ENCODE measurements at places on chromosomes 6 and 20.

DNA sequence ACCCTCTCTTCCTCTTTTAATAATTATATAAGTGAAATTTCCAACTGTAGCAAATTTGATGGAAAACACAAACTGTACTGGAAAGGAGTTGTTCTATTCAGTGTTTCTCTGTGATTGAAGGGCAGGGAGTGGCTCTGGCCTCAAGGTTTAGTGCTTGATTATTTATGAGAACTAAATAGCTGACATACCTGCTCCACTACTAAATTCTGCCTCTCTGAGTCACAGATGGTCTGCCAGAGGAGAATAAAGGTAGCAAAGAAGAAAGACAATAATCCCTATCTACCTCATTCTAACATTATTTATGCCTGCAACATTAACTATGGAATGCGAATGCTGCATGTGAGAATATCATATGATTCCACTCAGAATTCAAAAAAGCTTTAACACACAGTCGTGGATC, 9.3 kb downstream of the BMP5 start:
- no peak for DNase-seq

DNA sequence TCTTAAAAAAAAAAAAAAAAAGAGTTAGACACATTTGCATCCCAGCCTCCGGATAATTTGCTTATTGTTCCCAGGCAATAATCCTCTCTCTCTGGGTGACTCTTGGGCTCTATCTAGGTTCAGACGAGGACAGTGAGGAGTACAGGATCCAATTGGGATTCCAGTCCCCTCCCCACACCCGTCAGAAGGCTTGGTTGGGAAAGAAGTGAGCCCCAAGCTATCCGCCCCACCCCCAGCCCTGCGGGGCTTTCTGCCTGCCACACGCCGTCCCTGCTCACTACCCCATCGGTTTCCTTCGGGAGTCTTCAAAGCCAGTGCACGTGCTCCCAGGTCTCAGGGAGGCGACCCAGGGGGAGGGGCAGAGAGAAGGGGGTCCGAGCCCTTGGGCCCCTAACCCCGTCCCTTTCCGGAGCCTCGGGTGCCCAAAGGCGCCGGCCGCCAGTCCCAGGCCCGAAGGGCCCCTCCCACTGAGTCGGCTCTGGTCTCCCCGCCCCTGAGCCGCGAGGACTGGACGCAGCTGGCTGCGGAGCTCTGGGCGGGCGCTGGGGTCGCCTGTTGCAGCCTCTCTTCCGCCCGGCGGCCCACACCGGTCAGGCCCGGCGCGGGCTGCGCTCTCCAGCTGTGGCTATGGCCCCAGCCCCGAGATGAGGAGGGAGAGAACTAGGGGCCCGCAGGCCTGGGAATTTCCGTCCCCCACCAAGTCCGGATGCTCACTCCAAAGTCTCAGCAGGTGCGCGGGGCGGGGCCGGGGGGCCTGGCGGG, 2.5 kb downstream of the MYMX start:
- DNase-seq: no peak

- DNase-seq: no peak
Measured at GRCh38 chr6:132132924-132133639, 181.9 kb upstream of the CCN2 start.

DNA sequence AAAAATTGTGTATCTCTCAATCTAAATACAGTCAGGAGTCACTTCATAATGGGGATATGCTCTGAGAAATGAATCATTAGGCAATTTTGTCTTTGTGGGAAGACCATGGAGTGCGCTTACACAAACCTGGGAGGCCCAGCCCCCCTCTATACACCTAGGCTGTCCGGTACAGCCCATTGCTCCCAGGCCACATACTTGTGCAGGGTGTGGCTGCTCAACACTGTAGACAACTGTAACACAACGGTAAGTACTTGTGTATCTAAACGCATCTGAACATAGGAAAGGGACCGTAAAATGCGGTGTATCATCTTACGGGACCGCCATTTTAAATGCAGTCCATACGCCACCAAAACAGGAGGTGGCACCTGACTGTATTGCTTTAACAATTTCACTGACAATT, 58.0 kb upstream of the FRMD1 start:
- no peak for DNase-seq

DNA sequence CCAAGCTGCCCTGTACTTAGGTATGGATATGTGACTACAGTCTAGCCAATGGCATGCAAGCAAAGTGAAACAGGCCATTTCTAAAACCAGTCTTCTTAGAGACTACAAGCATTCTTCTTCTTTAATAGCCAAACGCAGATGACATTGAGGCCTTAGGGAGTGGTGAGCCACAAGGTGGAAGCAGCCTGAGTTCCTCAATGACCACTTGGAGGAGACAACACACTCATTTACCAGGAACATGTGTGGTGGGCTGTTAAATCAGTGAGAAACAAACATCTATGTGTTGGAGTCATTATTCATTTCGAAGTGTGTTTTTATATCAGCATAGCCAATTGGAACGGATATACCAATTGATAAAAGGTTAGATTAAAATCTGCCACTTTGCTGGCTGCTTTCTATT, 122.0 kb downstream of the GFRAL start:
- no peak for DNase-seq

DNA sequence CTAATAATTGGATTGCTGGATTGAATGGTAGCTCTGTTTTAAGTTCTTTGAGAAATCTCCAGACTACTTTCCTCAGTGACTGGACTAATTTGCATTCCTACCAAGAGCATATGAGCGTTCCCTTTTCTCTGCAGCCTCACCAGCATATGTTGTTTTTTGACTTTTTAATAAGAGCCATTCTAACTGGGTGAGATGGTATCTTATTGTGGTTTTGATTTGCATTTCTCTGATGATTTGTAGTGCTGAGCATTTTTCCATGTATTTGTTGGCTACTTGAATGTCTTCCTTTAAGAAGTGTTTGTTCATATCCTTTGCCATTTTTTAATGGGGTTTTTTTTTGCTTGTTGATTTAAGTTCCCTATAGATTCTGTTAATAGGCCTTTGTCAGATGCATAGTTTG, 94.7 kb upstream of the AHI1 start:
- DNase-seq: no peak

DNA sequence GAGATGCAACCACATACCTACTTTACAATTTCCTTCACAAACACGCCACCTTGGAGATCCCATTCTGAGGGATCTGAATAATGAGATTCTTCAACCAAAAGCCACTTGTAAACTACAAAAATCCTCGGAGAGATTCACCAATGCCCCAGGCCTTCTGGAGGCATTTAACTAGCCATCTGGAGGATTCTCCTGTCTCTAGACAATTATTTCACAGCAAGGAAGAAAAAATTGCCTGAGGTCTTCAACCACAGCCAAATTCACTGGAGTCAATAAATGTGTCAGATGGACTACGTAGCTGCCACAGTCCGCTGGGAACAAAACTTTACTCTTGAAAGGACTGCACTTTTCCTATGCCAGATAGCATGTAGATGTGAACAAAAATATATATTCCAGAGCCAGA, 19.0 kb upstream of the DCDC2 start:
- DNase-seq: no peak

- no peak for DNase-seq
Measured at GRCh38 chr20:14915356-14915755, 577.9 kb upstream of the FLRT3 start.

DNA sequence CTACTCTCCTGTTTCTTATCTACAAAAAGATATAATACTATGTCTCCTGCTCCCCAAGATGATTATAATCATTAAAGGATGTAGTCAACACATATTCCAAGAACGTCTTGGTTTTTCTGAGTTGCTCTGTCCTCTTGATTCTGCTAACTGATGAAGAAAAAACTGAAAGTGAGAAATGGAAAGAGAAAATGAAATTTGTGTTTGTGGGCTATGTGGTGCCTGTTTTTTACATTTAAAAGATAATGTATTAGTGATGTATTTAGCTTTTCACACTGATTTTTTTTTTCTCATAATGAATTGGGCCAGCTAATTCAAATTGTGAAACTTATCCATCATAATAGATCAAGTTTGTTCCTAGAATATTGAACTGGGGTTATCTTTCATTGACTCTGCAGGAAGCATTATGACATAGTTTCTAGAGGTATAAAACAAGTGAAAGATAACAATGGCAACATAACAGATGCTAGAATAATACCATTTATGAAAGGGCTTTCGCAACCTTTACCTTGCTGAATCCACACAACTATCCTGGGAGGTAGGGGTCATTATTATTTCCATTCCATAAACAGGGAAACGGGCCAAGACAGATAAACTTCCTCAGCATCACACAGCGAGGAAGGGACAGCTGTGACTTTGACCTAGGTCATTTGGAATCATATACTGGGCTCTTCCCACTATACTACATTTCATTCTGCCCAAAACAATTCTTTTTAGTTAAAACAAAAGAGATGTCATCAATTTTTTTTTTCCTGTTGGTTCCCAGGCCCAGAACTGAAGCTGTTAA, 336.7 kb downstream of the GJA1 start:
- no peak for DNase-seq

DNA sequence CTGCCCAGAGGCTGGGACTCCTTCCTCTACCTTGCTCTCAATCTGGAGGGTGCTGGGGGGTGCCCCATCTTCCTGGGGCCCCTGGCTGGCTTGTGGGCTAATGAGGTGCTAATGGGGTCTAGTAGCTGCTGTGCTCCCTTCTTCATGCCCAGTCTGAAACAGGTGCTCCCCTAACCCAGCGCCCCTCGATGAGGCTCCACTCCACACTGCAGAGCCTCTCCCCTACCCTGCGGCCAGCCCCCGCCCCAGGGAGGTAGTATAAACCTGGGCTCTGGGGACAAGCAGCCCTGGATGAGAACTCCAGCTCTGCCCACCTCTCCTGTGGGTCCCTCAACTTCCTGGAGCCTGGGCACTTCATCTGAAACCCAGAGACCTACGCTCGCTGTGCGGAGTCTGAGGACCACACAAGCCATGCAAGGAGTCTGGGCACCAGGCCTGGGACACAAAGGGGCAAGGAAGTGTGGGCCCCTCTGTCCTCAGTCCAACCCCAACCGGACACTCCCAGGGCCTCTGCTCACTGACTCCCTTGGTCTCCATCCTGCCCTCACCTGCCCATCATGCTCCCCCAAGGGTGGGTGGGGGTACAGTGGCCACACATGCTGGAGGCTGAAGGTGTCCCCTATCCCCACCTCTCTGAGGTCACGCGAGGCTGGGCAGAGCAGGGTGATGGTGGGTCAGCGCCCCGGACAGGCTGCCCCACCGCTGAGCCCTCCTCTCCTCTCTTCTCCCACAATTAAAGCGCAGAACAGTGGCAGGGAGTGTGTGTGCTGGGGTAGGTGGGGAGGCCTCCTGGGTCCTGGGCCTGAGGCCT, 6.1 kb downstream of the RPL10A start:
- DNase-seq: no peak

DNA sequence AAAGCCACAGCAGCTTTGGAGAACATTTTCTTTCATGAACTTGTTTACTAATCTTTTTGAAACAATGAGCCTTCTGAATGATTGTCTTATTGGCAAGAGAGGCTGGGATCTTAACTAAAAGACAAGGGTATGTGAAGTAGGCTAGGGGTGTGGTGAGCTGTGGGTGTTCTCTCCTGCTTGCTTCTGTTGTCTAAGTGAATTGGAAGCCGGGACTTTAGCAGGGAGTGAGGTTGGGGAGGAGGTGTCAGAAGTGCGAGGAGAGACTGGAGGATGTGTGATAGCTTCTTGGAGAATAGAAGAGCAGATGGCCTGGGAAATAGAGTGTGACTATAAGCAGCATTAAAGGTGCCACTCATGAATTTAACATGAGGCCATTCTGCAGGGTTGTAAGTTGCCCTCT, 562.8 kb downstream of the UTRN start:
- DNase-seq: no peak

- DNase-seq: no peak
Measured at GRCh38 chr6:14799928-14800327, 445.9 kb upstream of the JARID2 start.

GRCh38 chr20:13174402-13174801, 46.7 kb upstream of the ISM1 start:
- no peak for DNase-seq

GRCh38 chr20:48357714-48358113, 470.1 kb downstream of the PREX1 start:
- no peak for DNase-seq

- no peak for DNase-seq
Measured at GRCh38 chr6:136528477-136528876, 21.7 kb downstream of the MAP7 start.

DNA sequence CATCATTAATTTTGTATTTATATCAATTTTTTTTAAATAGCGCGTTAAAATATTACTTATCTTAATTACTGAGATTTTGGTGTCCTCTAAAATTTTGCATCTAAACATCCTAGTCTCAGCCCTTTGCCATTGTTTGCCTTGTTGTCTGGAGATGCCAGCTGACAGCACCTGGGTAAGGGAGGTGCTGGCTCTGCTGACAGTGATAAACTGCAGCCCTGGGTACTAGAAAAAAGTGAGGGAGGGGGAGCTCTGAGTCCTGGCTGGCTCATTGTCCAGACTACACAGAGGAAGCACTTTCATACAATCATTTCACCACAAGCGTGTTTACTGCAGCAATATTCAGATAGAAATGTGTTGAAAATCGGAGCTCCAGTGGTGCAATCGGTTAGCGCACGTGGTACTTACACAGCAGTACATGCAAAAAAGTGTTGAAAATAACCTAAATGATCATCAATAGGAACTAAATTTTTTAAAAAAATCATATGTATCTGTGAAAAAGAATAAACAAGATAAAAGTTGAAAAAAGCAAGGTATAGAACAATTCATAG, 18.5 kb upstream of the UBR2 start:
- no peak for DNase-seq

DNA sequence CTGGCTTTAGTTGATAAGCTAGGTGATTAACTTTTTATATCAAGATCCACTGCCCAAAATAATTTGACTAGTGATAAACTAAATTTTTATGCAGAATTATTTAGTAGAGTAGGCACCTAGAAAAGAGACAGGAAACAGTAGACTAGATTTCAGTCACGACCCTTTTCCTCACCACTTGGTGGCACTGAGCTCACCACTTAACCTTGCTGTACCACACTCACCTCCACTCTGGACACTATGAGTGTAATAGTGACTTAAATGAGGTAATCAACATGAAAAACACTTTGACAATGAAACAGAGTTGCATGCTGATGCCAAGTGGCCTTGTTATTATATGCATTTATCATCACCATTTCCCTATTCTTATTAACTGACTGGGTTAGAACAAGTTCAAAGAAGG, 730.4 kb downstream of the KIF16B start:
- no peak for DNase-seq

DNA sequence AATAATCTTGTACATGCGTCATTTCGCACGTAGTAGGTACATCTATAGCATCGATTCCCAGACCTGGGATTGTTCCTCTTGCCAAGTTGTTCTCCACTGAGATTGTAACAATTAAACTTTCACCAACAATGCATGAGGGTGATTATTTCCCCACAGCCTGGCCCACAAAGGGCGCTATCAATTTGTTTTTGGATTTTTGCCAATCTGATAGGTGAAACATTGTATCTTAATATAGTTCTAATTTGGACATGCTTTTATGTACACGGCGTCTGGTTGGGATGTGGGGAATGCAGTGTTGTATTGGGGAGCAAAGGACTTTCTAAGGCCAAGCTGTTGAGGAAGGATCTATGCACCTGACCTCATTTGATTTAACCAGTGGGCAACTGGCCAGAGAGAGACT, 59.5 kb downstream of the VEGFA start:
- no peak for DNase-seq

- no peak for DNase-seq
Measured at GRCh38 chr6:113362301-113363047, 494.7 kb upstream of the MARCKS start.

All from activated CD4-positive, alpha-beta T cell treated with anti-CD3 and anti-CD28 coated beads, Interleukin-2, amount 50 U/mL, for 1 hour (primary cell).